Eye (tissue), 1 donor: ENCODE measurements at places on chromosomes 13 and 19.
A peak's percentile ranks its signal among the peaks of the same experiment; 100 is the strongest.

- DNase-seq, result no peak
Observed at GRCh38 chr13:101178406-101178805, 237.9 kb downstream of the NALCN start.

DNA sequence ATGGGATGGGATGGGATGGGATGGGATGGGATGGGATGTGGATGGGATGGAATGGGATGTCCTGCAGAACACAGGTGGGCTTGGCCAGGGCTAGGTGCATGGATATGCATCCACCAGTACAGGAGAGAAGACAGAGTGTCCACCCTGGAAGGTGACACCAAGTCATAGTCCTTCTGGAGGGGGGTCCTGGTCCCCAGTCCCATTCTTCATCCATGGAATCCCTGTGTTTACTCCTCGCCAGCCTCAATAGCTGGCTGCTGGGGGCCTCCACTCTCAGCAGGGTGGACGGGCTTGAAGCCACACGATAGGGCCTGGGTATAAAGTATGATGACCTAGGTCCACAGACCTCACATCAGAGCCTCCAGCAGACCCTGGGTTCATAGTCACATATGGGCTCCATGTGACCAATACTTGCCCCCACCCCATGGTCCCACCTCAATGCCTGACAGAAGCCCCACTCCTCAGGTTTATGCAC lies 40.1 kb downstream of the RFX2 start:
- DNase-seq, result no peak

DNA sequence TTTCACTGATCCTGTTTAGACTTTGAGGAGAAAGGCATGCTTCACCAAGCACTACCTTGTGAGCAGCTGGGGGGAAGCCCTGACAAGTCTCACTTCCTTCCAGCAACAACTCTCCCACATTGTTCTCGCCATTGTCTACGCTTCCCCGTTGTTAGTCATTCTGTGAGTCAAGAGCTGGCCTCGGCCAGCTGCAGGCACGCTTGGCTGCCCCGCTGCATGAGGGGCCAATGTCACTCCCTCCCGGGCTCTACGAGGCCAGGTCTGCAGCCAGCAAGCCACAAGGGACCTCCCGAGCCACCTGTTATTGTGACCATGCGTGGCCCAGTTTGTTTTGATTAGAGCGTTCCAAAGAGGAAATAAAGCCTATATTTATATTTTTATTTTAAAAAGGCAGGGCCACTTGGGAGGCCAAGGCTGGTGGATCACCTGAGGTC lies 220.9 kb downstream of the FOXO1 start:
- DNase-seq, result peak; percentile 25

- no peak for DNase-seq
Observed at GRCh38 chr13:25860862-25861261, 191.0 kb downstream of the SHISA2 start.

GRCh38 chr13:26037302-26037701 lies 14.5 kb downstream of the SHISA2 start:
- peak; percentile 70 for DNase-seq

DNA sequence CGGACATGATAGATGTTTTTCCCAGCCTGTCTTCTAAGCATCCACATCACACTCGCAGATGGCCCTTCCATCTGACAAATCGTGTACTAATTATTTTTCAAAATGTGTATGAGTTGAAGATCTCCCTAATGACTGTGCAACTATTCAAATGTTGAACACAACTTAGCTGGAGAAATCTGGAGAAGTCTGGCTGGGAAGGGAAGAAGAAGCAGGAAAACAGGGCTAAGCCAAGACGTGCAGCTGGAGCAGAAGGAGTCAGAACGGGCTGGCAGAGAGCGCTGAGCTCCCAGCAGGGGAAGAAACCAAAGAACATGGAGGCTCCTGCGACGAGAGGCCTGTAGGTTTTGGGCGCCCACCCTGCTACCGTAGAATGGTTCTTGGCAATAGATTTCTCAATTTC lies 13.2 kb upstream of the LATS2 start:
- peak; percentile 45 for DNase-seq

GRCh38 chr13:101258071-101258470 lies 158.2 kb downstream of the NALCN start:
- DNase-seq, result peak; percentile 65

DNA sequence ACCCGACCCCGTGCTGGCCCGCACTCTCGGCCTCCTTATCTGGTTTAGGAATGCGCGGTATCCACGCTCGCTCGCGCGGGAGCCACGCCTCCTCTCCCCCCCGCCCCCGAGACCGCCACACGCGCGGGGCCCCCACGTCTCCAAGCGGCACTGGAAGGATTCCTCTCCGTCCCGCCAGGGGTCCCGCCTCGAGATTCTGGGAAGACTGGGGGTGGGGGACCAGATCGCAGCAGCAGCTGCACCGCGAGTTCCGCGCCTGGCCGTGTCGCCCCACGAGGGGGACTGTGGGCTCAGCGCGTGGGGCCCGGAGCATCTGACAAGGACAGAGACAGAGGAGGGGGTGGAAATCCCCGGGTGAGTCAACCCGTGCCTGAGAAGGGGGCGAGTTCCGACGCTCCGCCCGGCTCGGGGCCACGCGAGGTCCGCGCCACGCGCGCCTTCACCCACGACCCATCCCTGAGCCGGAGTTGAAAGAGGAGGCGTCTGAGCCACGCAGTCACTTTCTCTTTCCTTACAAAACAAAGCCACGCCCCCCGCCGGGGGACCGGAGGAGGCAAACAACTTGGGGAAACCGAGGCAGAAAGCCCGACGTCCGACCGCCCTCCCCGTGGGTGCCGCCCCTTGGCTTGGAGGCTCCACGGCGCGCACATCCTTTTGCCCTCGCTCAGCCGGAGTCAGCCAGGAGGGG lies 814 bp downstream of the S1PR2 start:
- peak; percentile 83 for DNase-seq

- no peak for DNase-seq
Observed at GRCh38 chr13:97387485-97387839, 46.5 kb upstream of the RAP2A start.

GRCh38 chr19:30711826-30712225 lies 339.6 kb downstream of the ZNF536 start:
- no peak for DNase-seq

DNA sequence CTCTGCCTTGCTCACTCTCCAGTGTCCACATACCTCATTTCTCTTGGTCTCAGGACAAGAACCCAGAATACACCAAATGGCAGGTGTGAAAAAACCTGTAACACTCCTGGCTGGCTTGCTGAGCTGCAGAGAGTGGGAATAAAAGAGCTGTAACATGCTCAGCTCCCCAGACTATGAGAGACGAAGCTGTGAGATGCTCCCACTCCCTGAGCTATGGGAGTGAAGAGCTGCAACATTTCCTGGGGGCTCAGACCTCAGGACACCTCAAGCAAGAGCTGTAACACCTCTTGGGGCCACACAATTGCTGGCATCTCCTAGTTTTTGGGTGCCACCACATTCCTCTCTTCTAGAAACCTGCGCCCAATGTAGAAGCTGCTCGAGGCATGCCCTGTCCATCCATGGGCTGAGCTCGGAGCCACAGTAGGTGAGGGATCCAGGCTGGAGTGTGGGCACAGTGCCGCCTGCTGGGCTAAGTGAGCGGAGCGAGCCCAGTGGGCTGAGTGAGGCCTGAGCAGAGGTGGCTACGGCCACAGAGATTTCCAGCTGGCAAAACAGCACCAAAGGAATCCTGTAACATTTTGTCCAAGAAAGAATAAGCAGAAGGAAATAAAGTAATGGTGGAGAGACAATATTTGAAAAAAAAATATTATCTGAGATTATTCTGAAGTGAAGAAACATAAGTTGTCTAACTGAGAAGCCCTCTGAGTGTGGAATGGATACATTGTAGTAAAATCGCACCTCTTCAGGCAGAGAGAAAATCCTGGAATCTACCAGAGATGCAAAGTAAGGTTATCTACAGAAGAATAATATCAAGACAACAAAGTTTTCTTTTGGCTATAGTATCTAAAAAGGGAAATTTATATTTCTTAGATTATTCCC lies 186.2 kb upstream of the PCDH9 start:
- DNase-seq, result no peak

GRCh38 chr19:3034656-3035541 lies 5.8 kb upstream of the TLE2 start:
- DNase-seq, result peak; percentile 73

GRCh38 chr19:10516064-10516385 lies 1.2 kb downstream of the S1PR5 start:
- DNase-seq, result no peak

GRCh38 chr13:106034201-106034600 lies 501.3 kb downstream of the EFNB2 start:
- no peak for DNase-seq

DNA sequence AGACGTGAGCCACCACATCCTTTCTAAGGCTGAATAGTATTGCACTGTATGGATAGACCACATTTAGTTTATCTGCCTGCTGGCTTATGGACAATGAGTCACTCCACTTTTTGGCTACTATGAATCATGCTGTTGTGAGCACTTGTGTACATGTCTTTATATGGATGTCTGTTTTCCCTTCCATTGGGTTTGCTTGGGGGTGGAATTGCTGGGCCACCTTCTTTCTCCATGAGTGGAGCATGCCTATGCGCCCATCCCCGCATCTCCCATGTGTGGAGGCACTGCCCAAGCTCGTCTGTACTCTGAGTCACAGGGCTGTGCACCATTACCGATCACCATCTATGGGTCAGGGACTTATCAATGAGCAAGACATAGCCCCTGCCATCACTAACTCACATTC lies 127.2 kb upstream of the GJB6 start:
- DNase-seq, result no peak

DNA sequence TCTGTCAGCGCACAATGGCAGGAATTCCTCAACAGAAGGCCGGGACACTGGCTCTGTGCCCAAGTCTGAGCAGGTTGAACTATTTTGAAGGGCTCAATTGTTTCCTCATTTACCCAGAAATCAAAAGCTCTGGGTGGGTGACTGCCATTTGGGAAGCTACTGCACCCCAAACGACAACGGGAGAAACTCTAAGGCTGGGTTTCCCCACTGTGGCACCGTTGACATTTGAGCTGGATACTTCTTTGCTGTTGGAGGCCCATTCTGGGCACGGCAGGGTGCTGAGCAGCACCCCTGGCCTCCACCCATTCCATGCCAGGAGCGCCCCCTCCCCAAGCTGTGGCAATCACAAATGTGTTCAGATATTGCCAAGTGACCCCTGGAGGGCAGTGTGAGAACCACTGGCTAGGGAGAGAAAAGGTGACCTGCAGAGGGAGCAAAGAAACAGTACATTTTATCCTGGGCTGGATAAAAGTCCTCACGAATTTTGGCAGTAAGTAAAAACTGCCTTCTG lies 62.5 kb downstream of the RFX2 start:
- peak; percentile 56 for DNase-seq

DNA sequence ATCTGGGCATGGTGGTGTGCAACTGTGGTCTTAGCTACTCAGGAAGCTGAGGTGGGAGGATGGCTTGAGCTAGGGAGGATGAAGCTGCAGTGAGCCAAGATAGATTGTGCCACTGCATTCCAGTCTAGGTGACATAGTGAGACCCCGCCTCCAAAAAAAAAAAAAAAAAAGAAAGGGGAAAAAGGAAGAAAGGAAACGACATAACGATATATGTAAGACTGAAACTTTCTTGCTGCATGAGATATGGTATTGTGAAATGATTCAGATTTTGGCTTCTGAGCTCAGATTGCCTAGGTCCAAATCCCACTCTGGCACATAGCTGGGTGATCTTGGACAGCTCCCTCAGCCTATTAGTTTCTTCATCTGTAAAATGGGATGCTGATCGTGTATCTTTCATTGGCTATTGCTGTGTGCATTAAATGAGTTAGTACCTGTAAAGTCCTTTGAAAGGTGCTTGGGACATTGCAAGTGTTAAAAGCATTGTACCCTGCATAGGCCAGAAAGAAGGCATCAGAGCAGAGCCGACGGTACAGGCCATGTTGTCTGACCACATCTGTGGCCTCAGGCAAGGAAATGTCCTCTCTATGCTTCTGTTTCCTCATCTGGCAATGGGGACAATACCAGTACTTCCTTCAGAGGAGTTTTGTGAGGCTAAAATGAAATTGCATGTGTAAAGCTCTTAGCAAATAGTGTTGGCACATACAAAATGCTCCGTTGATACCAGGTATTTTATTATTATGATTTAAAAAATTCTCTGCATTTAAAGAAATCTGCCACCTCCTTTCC lies 32.6 kb upstream of the SLC46A3 start:
- DNase-seq, result no peak

DNA sequence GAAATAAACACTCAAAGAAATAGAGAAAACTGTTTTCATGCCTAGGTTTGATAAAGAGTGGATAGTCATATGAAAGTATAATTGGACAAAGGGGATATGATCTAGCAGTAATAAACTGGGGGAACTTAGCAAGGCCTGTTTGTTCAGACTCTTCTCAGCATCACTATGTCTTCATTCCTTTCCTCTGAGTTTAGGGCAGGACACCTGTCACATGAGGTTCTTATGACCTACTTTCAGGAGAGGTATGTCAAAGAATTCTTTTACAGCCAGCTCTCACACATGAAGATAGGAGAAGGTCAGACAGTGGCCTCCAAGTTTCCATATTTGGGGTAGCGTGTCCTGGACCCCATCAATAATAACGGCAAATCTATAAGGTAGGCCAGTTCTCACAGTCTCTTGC lies 11.4 kb upstream of the RFXAP start:
- no peak for DNase-seq

DNA sequence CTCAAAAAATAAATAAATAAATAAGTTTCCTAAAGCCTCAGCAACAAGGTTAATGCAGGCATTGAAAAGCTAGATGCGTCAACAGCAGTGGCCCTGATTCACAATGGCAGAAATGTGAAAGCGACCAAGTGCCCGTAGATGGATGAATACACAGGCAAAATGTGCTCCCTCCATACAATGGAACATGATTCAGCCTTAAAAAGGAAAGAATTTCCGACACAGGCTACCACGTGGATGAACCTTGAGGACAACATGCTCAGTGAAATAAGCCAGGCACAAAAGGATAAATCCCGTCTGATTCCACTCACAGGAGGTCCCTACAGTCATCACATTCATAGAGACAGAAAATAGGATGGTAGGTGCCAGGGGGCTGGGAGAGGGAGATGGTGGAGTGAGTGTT lies 31.7 kb downstream of the INSR start:
- peak; percentile 26 for DNase-seq

- DNase-seq, result no peak
Observed at GRCh38 chr13:75895168-75895567, 259.0 kb downstream of the LMO7 start.

DNA sequence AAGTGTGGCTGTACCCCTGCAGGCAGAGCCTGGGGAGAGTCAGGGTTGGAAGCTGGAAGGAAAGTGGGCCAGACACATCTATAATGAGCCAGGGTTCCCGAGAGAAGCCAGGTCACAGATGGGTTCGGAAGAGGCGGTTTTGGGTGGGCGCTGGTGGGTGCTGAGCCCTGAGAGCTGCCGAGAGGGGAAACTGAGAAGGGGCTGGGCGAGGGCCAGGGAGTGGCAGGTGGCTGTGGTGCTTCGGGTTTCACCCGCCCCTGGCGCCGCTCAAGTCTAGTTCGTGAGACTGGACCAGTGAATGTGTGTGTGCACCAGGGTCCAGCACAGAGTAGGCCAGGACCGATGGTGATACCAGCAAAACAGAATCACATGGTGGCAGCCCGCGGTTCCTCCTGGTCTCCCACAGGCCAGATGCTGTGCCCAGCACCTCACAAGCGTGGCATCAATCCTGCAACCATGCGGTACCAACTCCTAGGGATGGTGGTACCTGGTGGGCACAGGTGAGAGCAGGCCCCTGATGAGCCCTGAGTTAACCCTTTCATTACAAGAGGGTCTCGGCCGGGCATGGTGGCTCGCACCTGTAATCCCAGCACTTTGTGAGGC lies 1.8 kb upstream of the LRRC4B start:
- no peak for DNase-seq
